ENCODE measurements at places on chromosomes 12 and 14.

GRCh38 chr12:70706611-70707010 lies 69.4 kb upstream of the PTPRB start:
- no peak for DNase-seq

- no peak for DNase-seq
Observed at GRCh38 chr14:101681795-101682194, 79.7 kb upstream of the PPP2R5C start.

DNA sequence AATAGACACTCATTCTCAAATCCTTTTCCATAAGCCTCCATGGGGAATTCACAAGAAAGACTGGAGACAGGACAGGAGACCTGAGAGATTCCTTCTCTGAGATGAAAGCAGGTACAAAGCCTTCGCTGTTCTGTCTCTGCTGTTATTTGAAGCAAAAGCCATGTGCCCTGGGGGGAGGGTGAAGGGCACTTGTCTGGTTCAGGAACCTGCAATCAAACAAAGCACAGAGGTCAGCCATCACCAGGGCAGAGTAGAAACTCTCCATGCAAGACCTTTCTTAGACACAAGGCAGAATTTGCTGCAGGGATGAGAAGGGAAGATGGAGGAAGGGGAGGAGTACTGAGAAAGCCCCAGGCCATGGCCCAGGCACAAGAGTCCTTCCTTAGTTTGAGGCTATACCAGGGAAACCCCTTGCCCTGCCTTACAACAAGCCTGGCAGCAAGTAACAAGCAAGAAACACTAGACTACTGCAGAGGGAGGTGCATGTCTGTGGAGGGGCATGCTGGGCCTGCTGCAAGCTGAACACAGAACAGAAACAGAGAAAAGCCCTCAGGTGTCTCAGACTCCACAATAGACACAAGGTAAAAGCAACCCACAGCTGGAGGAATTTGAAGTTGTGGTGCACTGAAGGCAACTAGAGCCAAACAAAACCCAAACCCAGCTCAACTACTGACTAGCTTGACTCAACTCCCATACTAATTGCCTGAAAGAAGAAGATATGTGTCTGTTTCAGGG lies 7.8 kb upstream of the ART4 start:
- no peak for DNase-seq

DNA sequence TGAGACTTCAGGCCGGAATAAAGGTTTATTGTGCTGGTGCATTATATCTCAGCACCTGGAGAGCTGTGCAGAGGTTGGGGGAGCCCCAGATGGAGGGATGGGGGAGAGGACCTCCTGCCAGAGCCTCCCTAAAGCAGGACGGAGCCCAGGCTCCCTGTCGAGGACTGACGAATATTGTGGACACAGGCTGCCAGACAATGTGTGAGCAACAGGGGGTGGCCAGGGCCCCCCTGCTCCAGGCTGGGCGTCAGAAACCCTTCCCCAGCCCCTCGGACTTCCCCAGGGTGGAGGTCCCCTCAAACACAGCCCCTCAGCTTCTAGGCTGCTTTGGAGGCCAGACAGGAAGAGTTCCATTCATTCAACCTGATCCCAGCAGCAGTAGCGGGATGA lies 8.0 kb downstream of the TMEM119 start:
- no peak for DNase-seq

GRCh38 chr14:96383445-96383844 lies 8.5 kb upstream of the AK7 start:
- DNase-seq = no peak

- no peak for DNase-seq
Observed at GRCh38 chr12:43579206-43579605, 27.2 kb upstream of the ADAMTS20 start.

DNA sequence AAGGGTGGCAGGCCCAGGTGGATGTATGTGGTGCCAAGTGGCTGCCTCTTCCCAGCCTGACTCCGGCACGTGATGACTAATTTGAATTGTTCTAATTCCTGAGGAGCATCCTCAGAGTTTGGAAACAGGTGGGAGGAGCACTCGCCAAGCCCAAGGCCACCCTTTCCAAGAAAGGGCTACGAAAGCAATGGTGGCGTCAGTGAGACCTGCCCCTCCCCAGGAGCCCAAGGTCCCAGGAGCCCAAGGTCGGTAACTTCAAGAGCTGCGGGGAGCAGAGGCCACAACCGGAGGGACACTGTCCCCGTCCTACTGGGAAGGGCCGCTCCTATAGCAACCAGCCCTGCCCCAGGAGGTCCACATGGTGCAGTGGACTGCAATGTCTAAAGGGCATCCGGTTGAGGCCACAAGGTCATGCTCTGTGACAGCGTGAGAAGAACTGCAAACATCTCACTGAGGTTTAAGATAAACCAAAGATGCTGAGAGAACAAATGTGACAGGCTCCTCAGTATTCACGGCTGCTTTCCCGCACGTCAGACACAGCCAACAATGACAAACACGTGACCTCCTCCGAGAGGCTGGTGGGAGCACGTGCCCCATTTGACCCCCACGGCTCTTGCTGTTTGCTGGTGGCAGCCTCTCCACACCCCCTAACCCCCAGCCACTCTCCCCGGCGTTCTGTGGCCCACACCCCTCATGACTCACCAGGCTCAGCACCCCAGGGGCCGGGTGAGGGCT lies 79.6 kb downstream of the ITPK1 start:
- DNase-seq = no peak

- no peak for DNase-seq
Observed at GRCh38 chr12:25935355-25936144, 22.9 kb upstream of the RASSF8 start.

- DNase-seq = no peak
Observed at GRCh38 chr12:97482143-97482693, 19.6 kb downstream of the RMST start.

- DNase-seq = no peak
Observed at GRCh38 chr14:99534863-99535262, 53.7 kb downstream of the CCNK start.

DNA sequence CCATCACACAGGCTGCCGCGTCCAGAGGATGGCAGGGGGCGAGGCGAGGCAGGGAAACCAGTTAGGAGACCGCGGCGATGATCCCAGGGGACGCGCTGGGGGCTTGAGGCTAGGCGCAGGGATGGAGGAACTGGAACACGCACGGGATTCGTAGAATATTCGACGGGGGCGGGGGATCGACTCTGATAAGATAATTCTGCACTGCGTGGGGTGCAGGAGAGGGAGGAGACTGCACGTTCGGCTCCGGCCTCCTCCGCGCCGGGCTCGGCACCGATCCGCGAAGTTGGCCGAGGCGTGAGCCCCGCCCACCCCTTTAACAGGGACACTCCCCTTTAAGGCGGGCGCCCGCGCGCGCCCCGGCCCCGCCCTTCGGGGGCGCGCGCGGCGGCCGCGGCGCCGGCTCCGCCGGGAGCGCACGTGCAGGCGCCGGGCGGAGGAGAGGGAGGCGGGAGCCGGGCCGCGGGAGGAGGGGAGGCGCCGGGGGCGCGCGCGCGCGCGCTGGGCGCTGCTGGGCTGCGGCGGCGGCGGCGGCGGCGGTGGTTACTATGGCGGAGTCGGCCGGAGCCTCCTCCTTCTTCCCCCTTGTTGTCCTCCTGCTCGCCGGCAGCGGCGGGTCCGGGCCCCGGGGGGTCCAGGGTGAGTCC lies at the start of gene ACVR1B:
ACVR1B (plus strand) TSS at position 501 of the 644 bp plus-strand sequence; CDS start at position 546, 45 bp downstream.
- peak; percentile 70 for DNase-seq

DNA sequence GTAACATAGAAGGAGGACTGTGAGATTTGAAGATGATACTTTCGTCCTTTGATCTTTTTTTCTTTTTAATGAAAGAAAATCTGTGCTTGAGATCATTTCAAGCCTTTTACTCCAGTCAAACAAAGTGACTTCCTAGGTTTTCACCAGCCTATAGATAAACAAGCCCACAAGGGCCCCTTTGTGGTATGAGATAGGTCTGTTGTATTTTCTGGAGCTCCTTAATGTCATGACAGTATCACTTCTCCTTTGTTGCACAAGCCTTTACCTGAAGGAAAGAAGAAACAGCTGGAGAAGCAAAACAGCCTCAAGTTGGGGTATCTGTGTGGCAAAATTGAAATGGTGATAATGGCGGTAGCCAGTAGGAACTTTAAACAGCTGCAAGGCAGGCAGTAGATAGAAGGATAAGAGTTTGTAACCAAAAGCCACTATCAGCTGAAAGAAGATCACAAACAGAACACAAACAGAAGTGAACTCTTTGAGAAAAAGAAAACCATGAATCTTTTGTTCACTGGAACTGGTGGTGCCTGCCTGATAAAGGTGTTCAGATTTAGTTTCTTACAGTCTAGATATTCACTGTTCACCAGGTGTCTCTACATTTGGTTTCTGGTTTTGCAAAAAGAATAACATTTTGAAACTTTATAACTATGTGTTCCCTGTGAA lies 96.8 kb downstream of the LGR5 start:
- no peak for DNase-seq

- DNase-seq = peak; percentile 42
Observed at GRCh38 chr12:52243856-52244614, 11.0 kb downstream of the KRT7 start.

GRCh38 chr12:92108651-92109050 lies 37.0 kb downstream of the BTG1 start:
- no peak for DNase-seq

- no peak for DNase-seq
Observed at GRCh38 chr12:19434538-19434937, 4.8 kb upstream of the AEBP2 start.

DNA sequence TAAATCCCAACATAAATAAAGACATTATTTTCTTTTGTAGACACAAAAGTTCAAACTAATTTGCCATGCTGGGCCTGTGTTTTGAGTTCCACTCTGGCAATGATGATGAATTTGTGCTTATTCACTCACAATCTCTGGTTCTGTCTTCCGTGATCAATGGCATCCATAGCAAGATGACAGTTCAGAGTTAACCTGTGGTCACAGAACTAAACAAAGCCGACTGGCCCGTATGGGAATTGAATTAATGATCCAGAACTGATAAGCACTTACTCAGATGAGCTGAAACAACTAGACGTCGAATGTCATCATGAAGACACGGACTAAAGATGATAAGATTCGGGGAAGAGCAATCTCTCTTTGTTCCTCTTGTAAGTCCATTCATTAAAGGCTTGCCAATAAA lies 81.6 kb downstream of the CAPZA3 start:
- DNase-seq = no peak

DNA sequence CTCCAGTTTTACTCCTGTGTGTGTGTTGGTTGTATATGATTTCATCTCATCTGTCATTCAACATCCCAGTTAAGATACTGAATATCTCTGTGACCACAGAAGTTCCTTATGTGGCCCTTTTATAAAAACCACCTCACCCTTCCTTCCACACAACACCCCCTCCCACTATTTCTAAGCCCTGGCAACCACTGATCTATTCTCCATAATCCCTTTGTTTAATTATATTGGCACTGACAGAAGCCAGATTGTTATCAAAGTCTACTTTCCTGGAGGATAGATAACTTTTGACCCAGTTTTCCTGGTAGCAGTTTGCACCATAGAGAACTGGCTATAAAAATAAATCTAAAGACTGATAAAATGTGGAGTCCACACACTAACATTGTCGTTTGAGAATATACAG lies 902.8 kb downstream of the SLC16A7 start:
- DNase-seq = no peak

DNA sequence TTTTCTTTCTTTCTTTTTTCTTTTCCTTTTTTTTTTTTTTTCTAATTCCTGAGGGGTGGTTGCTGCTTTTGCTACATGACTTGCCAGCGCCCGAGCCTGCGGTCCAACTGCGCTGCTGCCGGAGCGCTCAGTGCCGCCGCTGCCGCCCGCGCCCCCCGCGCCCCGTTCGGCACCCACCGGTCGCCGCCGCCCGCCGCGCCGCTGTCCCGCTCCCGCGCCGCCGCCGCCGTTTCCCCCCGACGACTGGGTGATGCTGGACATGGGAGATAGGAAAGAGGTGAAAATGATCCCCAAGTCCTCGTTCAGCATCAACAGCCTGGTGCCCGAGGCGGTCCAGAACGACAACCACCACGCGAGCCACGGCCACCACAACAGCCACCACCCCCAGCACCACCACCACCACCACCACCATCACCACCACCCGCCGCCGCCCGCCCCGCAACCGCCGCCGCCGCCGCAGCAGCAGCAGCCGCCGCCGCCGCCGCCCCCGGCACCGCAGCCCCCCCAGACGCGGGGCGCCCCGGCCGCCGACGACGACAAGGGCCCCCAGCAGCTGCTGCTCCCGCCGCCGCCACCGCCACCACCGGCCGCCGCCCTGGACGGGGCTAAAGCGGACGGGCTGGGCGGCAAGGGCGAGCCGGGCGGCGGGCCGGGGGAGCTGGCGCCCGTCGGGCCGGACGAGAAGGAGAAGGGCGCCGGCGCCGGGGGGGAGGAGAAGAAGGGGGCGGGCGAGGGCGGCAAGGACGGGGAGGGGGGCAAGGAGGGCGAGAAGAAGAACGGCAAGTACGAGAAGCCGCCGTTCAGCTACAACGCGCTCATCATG lies 654 bp downstream of the FOXG1 start:
- no peak for DNase-seq

DNA sequence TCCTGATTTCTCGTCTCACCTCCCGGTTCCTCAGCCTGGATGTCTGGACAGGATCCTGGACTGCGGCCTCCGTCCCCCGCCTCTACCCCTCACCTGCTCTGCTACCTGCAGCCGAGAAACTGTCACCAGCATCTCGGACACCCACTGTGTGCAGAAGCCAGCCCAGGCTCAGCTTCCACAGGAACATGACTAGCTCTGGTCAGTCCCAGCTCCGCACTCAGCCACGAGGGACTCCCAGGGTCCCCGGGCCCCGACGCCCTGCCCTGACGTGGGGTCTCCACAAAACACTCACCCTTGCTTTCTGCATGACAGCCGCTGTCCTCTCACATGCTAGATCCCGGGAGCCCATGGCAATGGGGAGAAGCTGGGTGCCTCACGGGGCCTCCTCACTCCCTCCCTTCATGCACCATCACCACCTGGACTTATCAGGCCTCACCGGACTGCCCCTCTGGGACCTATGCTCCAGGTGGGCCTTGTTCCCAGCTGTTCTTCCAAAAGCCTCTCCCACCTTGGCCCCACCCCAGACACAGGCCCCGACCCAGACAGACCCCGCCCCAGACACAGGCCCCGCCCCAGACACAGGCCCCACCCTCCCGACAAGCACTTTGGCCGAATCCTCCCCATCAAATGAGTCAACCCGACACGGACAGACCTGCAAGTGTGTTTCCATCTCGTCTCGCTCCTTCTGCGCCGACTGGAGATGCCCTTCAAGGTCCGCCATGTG lies 26.9 kb upstream of the ANKLE2 start:
- no peak for DNase-seq

DNA sequence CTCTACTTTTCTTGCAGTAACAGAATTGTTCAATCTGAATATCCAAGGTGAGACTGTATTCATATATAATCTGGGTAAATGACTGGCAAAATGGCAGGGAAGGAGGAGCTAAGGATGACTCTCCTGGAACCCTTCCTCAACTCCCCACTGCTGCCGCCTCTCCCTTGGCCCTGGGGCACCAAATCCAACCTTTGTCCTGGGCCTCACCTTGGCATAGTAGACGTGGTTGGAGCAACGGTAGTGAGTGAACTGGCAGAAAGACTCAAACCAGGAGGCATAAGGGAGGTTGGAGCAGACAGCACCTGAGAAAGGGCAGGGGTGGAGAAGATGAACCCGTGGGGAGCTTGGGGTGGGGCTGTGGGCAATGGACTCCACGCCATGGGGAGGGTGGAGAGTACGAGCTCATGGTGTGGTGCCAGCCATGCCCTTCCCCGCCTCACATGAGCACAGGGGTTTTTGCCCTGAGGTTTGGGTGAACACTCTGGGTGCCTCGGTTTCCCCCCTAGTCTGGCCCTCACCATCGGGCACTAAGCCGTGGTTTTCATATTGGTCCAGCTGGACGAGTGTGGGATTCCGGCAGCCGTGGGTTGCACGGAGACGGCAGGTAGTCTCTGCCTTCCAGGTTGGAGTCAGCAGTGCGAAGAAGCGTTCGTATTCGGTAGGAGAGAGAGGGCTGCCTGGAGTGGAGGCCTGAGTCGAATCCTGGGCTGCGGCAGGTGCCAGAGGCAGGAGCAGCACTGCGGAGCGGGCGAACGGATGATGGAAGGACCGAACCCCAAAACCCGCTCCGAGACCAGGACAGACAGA lies 753 bp downstream of the ACRBP start:
- no peak for DNase-seq
